ENCODE measurements at places on chromosomes 12 and 14.

DNA sequence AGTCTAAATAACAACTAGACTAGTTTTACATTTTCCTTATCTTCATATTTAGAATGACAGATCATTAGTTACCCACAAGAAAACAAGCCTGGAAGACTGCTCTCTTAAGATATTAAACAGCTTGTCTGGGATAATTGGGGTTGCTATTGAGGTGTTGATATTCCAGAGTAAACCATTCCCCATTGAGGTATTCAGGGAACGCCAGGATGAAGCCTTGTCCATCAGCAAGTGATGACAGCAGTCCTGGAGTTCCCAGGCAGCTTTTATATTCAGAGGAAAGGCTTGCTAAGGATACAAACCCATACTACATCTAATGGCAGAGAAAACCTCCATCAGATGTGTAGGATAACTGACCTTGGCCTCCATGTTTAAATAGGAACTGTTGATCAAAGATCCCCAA, 168.4 kb downstream of the MSRB3 start:
- DNase-seq: no peak

DNA sequence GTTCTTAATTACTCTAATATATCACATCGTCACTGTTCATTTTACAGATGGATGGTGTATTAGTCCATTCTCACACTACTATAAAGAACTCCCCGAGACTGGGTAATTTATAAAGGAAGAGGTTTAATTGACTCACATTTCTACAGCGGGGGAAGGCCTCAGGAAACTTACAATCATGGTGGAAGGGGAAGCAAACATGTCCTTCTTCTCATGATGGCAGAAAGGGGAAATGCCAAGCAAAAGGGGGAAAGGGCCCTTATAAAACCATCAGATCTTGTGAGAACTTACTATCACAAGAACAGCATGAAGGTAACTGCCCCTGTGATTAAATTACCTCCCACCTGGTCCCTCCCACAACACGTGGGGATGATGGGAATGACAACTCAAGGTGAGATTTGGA, 6.5 kb downstream of the TMBIM4 start:
- no peak for DNase-seq

GRCh38 chr12:779745-780734, 27.7 kb downstream of the WNK1 start:
- no peak for DNase-seq

GRCh38 chr12:2578211-2578610, 216.6 kb upstream of the FKBP4 start:
- DNase-seq: no peak

- no peak for DNase-seq
Measured at GRCh38 chr12:67741270-67741669, 92.7 kb downstream of the DYRK2 start.

GRCh38 chr12:49187184-49187583, 1.7 kb downstream of the TUBA1A start:
- DNase-seq: no peak

DNA sequence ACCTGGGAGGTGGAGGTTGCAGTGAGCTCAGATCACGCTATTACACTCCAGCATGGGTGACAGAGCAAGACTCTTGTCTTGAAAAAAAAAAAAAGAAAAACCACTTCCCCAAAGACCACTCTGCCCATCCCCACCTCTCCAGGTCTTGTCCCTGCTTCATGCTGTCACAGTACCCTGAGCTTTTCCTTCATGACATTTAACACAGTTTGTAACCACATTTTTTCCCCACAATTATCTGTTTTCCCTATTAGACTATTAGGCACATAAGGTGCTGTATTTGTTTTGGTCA, 6.9 kb downstream of the HECTD1 start:
- no peak for DNase-seq

GRCh38 chr12:108582509-108582908, 15.4 kb downstream of the TMEM119 start:
- no peak for DNase-seq

GRCh38 chr12:123607756-123608155, 5.9 kb downstream of the DDX55 start:
- no peak for DNase-seq

GRCh38 chr12:2634471-2634870, 160.3 kb upstream of the FKBP4 start:
- DNase-seq: no peak

DNA sequence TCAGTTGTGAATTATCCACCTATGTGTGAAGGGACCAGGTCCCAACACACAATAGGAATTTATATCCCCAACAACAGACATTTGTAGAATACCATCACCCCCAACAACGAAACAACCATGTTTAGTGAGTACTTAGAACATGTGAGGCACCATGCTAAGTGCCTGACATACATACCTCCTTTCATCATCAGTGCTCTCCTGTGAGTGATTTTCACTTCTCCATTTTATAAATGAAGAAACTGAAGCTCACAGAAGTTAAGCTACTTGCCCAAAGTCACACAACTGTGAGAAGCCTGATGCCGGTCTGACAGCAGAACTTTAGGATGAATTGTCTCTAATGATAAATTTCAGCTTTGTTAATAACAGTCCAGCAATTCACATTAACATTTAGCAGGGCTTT, 35.4 kb downstream of the SPTB start:
- DNase-seq: no peak

DNA sequence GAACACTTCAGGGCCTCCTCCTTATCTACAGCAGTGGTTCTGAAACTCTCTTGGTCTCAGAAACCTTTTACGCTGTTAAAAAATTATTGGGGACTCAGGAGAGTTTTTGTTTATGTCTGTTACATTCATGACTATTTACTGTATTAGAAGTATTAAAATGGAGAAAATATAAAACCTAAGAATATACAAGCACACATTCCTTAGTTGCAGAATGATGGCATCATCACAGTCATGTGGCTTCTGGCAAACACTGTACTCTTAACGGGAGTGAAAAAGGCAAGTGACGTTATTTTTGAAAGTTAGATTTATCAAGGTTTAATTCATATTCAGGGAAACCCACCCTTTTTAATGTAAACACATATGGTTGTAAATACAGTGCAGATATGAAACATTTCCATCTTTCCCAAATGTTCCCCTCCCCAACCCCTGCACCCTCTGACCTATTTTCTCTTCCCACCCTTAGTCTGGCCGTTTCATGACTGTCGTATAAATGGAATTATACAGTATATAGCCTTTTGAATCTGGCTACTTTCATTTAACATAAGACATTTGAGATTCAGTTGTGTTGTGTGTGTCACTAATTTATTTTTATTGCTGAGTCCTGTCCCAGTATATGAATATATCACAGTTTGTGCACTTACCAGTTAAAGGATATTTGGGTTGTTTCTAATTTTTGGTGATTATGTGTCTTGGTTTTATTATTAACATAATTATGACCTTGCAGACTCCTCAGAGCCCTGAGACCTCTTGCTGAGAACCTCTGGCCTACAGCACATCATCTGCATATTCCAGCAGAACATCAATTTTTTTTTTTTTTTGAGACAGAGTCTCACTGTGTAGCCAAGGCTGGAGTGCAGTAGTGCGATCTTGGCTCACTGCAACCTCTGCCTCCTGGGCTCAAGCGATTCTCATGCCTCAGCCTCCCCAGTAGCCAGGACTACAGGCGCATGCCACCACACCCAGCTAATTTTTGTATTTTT, 457.0 kb downstream of the PCNX1 start:
- no peak for DNase-seq

- DNase-seq: no peak
Measured at GRCh38 chr14:103330536-103330935, 3.5 kb upstream of the EIF5 start.

DNA sequence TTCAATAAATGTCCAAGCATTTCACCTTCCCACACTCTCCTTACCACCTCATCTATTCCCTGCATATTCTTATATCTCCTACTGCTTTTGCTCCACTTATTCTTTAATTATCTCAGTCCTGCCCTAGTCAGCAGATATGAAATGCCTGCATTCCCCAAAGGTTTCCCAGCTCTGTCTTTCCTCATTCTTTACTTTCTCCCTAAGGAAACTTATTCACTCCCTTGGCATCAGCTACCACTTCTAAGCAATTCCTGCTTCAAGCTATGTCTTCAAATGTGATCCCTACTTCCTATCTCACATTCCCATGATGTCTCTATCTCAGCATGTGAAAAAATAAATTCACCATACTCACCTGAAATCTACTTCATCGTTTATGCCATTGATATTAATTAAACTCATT, 111.8 kb downstream of the CAPZA3 start:
- DNase-seq: no peak

GRCh38 chr12:93050026-93050747, 121.1 kb upstream of the EEA1 start:
- DNase-seq: no peak

GRCh38 chr12:51388069-51388799, 3.0 kb downstream of the GALNT6 start:
- no peak for DNase-seq

DNA sequence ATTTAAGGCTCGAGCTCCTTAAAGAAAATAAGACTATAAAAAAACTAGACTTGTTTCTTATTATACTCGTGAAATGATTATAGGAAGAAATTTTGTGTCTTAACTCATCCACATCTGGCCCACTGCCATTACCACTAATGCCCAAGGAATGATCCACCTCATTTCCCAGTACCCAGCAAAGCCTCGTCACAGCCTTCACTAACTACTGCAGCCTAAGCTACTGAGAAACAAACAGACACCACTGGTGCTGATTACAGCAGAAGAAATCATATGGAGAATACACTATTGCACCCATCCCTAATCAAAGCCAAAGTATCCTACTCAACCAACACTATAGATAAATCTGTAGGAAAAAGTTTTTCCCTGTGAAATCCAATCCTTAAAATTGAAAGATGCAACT, 205.3 kb upstream of the NAV3 start:
- no peak for DNase-seq

DNA sequence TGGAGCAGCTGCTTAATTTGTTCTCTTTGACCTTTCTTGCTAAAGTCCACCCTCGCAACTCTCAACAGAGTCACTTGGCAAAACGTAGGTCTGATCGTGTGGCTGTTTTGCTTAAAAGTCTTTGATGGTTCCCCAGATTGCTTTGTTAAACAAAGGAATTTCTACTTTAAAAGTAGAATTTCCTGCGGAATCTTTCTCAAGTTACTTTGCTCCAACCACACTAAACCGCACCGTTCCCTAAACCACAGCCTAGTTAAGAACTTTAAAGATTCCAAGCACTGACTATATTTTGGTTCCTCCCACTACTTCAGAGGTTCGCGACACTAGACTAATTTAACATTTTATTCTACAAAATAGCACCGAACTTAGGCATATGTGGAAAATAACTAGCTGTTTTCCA, 114.8 kb upstream of the FGD4 start:
- DNase-seq: no peak

DNA sequence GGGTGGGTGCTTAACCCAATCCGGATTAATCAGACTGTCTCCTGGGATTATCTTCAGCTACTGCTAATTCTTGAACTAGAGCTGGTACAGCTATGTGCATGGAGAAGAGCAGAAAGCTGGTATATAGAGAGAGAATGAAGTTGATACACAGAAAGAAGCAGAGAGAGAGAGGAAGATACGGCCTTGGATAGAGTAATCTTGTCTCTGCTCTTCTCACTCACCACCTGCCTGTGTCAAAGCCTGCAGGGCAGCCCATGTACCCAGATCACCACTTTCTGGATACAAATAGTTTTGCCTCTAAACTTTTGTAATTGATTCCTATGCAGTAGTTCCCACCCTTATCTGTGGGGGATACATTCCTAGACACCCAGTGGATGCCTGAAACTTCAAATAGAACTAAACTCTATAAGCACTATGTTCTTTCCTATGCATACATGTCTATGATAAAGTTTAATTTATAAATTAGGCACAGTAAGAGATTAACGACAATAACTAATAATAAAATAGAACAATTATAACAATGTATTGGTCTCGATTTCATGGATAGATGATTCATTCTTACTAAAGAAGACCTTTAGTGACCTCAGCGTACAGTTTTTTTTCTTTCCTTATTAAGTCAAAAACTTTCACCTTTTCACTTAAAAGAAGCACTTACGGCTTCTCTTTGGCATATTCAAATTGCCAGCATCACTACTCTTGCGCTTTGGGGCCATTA, 45.5 kb downstream of the YEATS4 start:
- no peak for DNase-seq

- DNase-seq: no peak
Measured at GRCh38 chr14:51823706-51824105, 36.7 kb upstream of the GNG2 start.

GRCh38 chr12:54394281-54394719, 9.8 kb upstream of the ZNF385A start:
- DNase-seq: peak; percentile 36

Data from T-helper 9 cell (primary cell).